H9 (cell line): ENCODE measurements at places on chromosomes 4 and X. TPM values are rescaled to one million over a fixed set of nuclear protein-coding genes. Genes with fewer than 3 reads are reported as not detected.

The BEX4 gene
- 44.9 and 48.2 TPM in 2 replicates for total RNA-seq

The GNRHR gene
- not detected in 2 replicates for total RNA-seq

The HAND2 gene
- total RNA-seq = not detected in 2 replicates

The IGSF1 gene
- total RNA-seq = 11.9 and 12.5 TPM in 2 replicates

The LRIT3 gene
- 0.07 and 0.09 TPM in 2 replicates for total RNA-seq

The BGN gene
- total RNA-seq = 1.2 and 1.5 TPM in 2 replicates

The TLR8 gene
- not detected in 2 replicates for total RNA-seq

The CDKL5 gene
- total RNA-seq = 16.9 and 19.5 TPM in 2 replicates

The TREX2 gene
- 1.1 and 1.3 TPM in 2 replicates for total RNA-seq

The SPARCL1 gene
- 0.17 and 0.68 TPM in 2 replicates for total RNA-seq

The TMPRSS11A gene
- total RNA-seq = not detected in 2 replicates

The USP26 gene
- total RNA-seq = not detected in 2 replicates

DNA sequence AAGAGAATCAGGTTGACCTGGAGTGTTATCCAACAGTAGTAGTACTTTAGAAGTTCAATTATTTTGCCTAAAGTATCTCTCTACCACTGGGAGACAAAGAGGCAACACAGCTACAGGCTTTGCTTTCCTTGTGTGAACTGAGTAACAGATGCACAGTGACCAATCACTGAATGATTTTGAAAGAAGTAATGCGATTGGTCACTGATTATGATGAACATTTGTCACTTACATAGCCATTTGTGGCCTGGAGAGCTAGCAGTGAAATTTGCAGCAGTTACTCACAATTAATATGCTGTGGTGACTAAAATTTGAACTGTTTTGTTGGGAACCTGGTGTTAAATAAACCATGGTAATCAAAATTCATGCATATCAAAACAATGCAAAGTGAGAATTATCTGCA is 508.7 kb upstream of the DIPK2B start:
- no peak for DNase-seq
- H3K4me3 ChIP-seq = no peak overlapping the region
- H3K27ac ChIP-seq = no peak overlapping the region
- no peaks in the 10 kb centered on the region for H3K27me3 ChIP-seq
- peaks cover 7% of the 10 kb centered on the region; the same call in 2 of the 3 replicates for H3K36me3 ChIP-seq

- no peaks in the 10 kb centered on the region for H3K4me1 ChIP-seq
- no peak overlapping the region for H3K4me3 ChIP-seq
- H3K36me3 ChIP-seq = peaks cover 12% of the 10 kb centered on the region
- H3K27ac ChIP-seq = no peak overlapping the region
- H3K27me3 ChIP-seq = no peaks in the 10 kb centered on the region
- peak; percentile 12 for DNase-seq
These were observed 35.3 kb upstream of the HGFAC start for GRCh38 chr4:3406431-3406830.

DNA sequence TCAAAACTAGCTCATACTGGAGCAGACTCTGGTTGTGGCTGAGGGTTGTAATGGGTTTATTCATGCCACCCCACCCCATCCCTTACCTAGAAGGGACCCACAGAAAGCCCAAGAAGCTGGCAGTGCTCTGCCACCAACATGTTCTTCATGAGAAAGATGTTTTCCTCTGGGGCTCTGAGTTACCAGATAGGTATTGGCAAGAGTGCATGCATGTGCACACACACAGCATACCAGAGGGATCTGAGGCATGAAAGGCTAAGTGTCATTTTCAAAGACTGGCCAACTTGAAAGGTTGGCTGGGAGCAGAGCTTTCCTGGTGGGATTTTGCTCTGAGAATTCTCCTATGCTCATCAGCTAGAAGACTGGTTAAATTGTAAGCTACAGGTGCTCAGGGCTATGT is 65.2 kb downstream of the PHOX2B start:
- H3K4me3 ChIP-seq = no peak overlapping the region
- DNase-seq = no peak
- H3K36me3 ChIP-seq = no peaks in the 10 kb centered on the region
- H3K27me3 ChIP-seq = no peaks in the 10 kb centered on the region
- no peaks in the 10 kb centered on the region for H3K4me1 ChIP-seq

GRCh38 chrX:70260104-70260503 is at the start of gene P2RY4:
Gene P2RY4 (minus strand): TSS chrX:70260204. CDS start chrX:70259624, 580 bp downstream.
- no peaks in the 10 kb centered on the region for H3K27me3 ChIP-seq
- H3K4me3 ChIP-seq = no peak within 1 kb of the TSS
- DNase-seq = no peak

DNA sequence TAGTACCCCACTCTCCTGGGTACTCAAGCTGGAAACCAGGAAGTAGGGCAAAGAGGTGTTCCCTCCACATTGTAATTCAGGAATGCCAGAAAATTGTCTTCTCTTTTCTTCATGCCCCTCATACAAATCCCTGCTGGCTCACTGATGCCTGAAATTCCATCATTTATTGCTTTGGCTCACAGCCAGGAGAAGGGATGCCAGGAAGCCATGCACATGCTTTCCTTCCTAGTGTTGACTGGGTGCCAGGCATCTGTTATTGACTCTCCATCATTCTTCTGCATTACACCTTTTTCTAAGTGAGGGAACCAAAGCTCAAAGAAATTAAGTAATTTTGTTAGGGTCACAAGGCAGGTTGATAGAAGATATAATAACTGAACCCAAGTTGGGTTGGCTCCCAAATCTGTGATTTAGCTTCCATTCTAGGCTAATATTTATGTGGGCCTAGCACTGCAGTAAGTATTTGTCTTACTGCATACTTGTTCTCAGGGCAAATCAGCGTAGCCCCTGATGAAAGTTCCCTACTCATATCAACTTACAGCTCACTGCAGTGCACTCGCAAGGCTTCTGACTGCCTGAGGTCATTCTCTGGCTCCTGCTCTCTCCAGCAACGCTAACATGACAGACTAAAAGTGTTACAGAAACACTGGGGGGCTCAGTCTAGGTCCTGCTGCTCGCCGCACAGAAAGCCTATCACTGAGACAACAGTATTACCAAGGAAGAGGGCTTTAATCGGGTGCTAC is 89.0 kb downstream of the TRAPPC11 start:
- H3K4me1 ChIP-seq = no peaks in the 10 kb centered on the region
- DNase-seq = no peak
- no peak overlapping the region for H3K4me3 ChIP-seq
- H3K27me3 ChIP-seq = no peaks in the 10 kb centered on the region
- no peak overlapping the region for H3K27ac ChIP-seq

DNA sequence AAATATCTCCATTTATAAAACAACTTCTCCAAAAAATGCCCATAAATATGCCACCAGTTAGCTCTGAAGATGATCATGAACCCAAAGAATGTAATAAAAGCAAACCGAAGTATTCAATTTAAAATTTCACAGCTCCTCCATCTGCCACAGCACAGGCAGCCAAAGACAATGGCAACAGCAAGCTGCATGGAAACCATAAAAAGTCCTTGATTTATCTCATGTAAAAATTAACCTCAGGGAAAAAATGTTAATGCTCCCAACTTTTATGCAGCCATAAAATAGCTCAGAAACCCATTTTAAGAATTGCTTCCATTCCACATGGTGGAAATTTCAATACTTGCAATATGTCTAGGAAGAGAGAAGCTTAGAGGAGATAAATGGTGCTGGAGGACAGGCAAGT is 132.3 kb upstream of the ARHGEF9 start:
- H3K36me3 ChIP-seq = peaks cover 29% of the 10 kb centered on the region
- no peak overlapping the region for H3K27ac ChIP-seq
- no peak overlapping the region for H3K4me3 ChIP-seq
- no peaks in the 10 kb centered on the region for H3K27me3 ChIP-seq
- DNase-seq = no peak

DNA sequence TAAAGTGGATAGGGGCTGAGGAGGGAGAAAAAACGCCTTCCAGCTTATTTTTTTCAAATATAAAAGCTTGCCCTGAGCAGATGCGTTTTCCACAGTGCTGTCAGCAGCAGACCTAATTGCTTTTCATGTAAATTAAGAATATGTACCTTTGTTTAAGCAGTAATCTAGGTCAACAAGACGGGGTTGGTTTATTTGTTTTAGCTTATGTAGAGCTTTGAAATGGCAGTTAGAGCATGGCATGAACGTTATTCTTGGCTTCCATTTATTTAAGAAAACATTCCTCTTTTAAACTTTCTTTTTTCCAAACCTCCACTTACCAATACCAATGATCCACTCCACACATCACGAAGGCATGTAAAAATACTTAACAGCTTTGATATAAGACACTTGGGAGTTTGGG is 220.3 kb upstream of the TENM3 start:
- H3K27ac ChIP-seq = no peak overlapping the region
- peaks cover 25% of the 10 kb centered on the region for H3K36me3 ChIP-seq

DNA sequence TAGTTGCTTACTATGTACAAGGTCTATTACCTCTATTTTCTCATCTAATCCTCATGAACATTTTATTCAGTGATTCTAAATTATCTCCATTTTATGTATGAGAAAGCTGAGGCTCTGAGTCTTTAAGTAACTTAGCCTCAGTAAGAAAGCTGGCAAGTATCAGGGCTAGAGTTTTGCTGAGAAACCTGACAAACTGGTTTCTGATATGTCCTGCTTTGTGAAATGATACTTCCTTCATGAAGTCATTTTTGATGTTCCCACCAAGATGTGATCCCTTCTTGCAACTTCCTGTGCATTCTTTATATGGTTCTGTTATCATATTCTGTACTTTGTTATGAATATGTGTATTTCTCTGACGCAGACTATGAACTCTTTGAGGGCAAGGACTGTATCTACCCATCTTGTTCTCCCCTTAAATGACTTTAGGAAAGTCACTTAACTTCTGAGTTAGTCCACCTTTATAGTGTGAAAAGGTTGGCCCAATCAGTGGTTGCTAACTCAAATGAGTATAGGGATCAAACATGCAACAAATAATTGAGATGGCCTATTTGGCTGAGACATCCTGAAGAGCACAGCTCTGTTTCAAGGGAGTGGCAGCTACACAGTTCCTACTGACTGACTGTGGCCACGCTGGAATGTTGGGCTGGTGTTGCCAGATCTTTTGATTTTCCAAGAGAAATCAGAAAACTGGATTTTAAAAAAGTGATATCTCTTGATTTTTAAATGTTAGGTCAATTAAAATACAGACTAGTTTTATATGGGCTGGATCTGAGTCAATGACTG is 127.9 kb upstream of the AMOT start:
- no peaks in the 10 kb centered on the region for H3K4me1 ChIP-seq
- no peaks in the 10 kb centered on the region for H3K36me3 ChIP-seq
- no peaks in the 10 kb centered on the region for H3K27me3 ChIP-seq
- no peak overlapping the region for H3K4me3 ChIP-seq
- no peak for DNase-seq
- no peak overlapping the region for H3K27ac ChIP-seq

- peak; percentile 42 for DNase-seq
- H3K4me3 ChIP-seq = no peak overlapping the region
- no peaks in the 10 kb centered on the region for H3K4me1 ChIP-seq
- no peaks in the 10 kb centered on the region for H3K36me3 ChIP-seq
These were observed 195.0 kb upstream of the HS3ST1 start for GRCh38 chr4:11623726-11624037.

DNA sequence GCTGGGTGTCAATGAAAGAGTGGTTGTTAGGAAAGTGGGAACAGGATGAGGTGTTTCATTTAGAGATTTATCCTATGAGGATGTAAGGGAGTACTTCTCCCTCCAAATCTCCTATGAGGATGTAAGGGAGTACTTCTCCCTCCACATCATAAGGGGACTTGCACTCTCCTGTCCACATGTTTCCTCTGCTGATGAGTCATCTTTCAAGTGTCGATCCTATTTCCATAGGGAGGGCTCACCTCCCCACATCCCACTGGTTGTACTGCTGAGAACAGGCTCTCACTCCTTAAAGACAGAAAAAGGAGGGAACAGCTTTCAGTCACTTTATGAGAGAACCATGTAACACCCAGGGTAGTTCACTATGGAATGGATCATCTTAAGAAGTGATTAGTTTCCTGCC is 65.0 kb downstream of the INPP4B start:
- no peaks in the 10 kb centered on the region for H3K4me1 ChIP-seq
- no peak for DNase-seq
- H3K27ac ChIP-seq = no peak overlapping the region
- no peaks in the 10 kb centered on the region for H3K27me3 ChIP-seq

GRCh38 chr4:57231781-57232180 is 121.6 kb upstream of the IGFBP7 start:
- no peaks in the 10 kb centered on the region for H3K36me3 ChIP-seq
- H3K27me3 ChIP-seq = no peaks in the 10 kb centered on the region
- no peak overlapping the region for H3K4me3 ChIP-seq
- H3K27ac ChIP-seq = no peak overlapping the region

DNA sequence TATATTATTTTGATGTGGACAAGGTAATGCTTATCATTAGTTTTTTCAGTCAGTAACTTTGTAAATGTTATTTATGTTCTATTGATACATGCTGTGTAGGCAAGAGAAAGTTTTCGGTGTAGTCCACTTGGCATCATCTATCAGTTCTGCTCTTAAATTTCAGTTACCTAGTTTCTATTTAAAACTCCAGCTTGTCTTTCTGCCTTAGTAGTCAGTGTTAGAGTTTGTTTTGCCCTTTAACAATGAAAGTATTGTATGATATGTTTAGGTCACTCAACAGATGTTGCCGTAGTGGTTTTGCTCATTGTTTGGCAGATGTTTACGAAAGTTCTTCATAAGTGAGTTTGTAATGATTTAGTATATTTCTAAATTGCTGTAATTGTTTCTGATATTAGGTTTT is 34.9 kb upstream of the FHDC1 start:
- no peak overlapping the region for H3K27ac ChIP-seq
- H3K4me1 ChIP-seq = no peaks in the 10 kb centered on the region; the same call in 1 of the 2 replicates
- peaks cover 8% of the 10 kb centered on the region for H3K36me3 ChIP-seq

GRCh38 chrX:6683353-6683752 is 148.4 kb upstream of the VCX3A start:
- DNase-seq = no peak
- no peak overlapping the region for H3K4me3 ChIP-seq
- no peaks in the 10 kb centered on the region for H3K27me3 ChIP-seq
- no peaks in the 10 kb centered on the region; the same call in 1 of the 2 replicates for H3K4me1 ChIP-seq
- no peak overlapping the region for H3K27ac ChIP-seq

DNA sequence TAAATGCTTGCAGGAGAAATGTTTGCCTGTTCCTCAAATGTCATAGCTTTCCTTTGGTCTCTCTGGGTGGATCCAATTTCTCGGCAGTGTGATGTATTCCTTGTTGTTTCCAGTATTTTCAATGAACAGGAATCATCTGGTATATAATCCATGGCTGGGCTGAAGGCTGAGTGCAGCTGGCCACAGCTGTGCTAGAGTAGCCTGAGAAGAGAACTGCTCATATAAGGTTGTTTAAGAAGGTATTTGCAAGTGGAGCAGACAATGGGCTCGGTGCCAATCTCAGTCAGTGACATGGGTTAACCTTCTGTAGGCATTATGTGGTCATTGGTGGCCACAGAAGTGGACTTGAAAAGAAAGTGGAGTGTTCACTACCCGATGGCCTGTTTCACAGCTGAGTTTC is 390.3 kb downstream of the SPRY1 start:
- DNase-seq = no peak
- H3K4me1 ChIP-seq = peaks cover 5% of the 10 kb centered on the region; the same call in 1 of the 2 replicates
- peaks cover 10% of the 10 kb centered on the region; the same call in 1 of the 2 replicates for H3K36me3 ChIP-seq

GRCh38 chr4:102504941-102505340 is 3.8 kb downstream of the NFKB1 start:
- DNase-seq = no peak
- H3K4me1 ChIP-seq = no peaks in the 10 kb centered on the region
- H3K4me3 ChIP-seq = no peak overlapping the region
- no peak overlapping the region for H3K27ac ChIP-seq
- no peaks in the 10 kb centered on the region; the same call in 1 of the 2 replicates for H3K27me3 ChIP-seq
- no peaks in the 10 kb centered on the region for H3K36me3 ChIP-seq
